ENCODE measurements at places on chromosomes 4 and X.

- DNase-seq: no peak
These were observed 300.5 kb upstream of the LCORL start for GRCh38 chr4:18321956-18322530.

DNA sequence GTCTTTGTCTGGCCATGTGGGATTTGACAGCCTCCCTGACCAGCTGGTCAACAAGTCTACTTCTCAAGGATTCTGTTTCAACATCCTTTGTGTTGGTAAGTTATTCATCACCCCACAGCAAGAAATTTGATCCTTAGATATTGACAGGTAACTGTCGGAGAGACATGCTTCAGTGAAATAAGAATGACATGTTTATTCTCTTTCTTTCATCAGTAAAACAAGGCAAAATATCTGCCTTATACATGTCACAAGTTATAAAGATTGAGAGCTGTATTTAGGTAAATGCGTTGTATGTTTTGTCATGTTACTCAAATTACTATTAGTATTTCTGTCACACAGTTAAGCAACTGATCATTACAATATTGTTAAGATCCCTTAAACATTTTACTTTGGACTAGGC, 46.9 kb downstream of the SEPTIN11 start:
- DNase-seq: no peak

DNA sequence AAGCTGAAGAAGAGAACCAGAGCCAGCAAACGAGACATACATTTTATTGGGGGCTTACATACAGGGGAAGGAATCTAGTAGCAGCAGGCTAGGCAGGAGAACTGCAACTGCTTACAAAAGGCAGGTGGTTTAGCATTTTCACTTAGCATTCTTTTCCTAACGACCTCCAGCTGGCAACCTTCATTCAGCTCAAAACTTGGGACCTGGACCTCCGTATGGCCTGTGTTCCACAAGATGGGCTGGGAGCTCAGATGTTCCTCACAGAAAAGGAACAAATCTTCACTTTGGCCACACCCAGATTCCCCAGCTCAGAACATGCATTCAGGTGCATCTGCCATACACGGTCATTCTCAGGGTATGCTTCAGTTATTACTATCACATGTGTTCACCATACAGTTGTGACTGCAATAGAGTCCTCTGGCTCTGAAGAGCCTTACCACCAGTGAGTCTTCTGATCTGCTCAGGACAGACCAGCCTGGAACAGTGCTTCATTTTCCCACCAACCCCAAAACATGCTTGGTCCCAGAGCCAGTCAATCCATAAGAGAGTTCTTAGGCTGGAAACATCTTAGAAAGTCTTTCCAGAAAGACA, 29.6 kb upstream of the AP1AR start:
- DNase-seq: peak; percentile 26

- DNase-seq: no peak
These were observed 64.1 kb upstream of the GPR78 start for GRCh38 chr4:8516061-8516573.

Data from activated CD4-positive, alpha-beta T cell treated with anti-CD3 and anti-CD28 coated beads, Interleukin-10, Interleukin-2, amounts not matched to agents 100 ng/mL and 50 ng/mL, durations not matched to agents 16 hours and 8 hours (primary cell).